RPMI8226 (cell line): ENCODE measurements at places on chromosomes 12 and 14.

DNA sequence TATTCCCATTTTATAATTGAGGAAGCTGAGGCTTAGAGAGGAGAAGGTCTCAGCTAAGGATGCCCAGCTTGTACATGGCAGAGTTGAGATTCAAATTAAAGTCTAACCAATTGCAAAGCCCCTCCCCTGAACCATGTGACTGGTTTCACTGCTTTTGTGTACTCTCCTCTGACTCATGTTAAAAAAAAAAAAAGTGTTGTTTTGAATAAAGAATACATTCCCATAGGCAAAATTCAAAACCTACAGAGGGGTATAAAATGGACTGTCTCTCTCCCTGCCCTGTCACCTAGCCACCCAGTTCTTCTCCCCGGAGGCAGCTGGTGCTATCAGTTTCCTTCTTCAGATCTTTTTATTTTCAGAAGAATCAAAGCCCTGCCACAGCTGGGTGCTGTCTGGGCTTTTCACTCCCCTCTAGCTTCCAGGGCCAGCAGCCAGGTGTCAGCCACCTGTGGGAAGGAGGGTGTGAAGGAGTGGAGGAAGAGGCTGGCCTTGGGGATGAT lies 5.4 kb downstream of the PSMD9 start:
- peak; percentile 21 for DNase-seq

GRCh38 chr12:5952031-5952430 lies 7.0 kb upstream of the ANO2 start:
- no peak for DNase-seq

DNA sequence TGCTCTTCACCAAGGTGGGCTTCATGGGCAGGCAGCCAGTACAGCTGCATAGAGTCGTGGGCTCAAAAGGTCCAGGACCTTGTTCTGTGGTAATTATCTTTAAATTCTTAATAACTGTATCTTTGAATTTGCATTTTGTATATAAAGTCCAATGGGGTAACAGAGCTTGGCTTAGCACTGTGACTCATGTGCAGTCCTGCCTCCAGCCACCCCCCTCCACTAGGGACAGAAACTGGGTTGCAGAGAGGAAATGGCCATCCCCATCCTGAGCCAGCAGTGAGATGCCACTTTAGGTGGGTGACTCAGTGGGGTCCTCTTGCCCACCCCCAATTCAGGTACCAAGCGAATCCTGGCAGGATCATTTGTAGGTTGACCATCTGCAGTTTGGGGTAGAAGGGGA lies 48.1 kb downstream of the EPS8 start:
- DNase-seq, result no peak

GRCh38 chr12:111494676-111495075 lies 89.0 kb downstream of the SH2B3 start:
- no peak for DNase-seq

- DNase-seq, result peak; percentile 63
Observed at GRCh38 chr14:35365130-35366055, 39.2 kb downstream of the NFKBIA start.
